ENCODE measurements at places on chromosomes 2 and 18.

DNA sequence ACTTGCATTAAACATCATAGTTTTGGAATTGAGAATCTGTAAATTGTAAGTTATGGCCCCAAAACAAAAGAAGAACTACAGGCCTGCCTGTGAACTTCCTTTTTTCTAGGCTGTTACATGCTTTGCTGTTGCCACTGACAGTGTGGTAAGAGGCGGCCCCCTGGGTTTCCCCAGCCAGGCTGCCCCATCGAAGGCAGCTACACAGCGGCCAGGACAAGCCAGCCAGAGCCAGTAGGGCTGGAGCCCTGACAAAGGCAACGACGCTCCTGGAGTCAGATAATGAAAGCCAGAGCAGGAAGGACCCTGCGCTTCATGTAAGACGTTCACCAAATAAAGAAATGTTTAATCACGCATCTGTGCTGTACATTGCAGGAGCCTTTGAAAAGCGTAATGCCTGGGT, 55.0 kb downstream of the ANKRD44 start:
- peak; percentile 71 for DNase-seq

GRCh38 chr2:71930049-71930681, 217.5 kb downstream of the CYP26B1 start:
- no peak for DNase-seq

DNA sequence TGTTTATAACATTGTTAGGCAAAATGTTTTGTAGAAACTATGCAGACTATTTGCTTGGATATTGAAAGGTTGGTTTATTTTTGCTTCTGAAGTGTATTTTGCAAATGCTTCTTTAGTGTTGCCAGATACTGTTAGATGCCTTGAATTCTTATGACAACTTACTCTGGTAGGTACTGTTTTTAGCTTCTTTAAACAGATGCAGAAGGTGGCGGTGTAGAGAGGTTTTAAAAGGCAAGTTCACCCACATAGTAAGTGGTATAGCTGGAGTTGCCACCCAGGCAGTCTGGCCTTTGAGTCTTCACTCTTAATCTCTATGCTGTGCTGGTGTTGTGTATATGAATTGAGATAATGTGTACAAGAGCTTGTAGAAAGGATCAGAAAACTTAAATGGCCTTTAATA, 3.6 kb downstream of the PCYOX1 start:
- DNase-seq: no peak

DNA sequence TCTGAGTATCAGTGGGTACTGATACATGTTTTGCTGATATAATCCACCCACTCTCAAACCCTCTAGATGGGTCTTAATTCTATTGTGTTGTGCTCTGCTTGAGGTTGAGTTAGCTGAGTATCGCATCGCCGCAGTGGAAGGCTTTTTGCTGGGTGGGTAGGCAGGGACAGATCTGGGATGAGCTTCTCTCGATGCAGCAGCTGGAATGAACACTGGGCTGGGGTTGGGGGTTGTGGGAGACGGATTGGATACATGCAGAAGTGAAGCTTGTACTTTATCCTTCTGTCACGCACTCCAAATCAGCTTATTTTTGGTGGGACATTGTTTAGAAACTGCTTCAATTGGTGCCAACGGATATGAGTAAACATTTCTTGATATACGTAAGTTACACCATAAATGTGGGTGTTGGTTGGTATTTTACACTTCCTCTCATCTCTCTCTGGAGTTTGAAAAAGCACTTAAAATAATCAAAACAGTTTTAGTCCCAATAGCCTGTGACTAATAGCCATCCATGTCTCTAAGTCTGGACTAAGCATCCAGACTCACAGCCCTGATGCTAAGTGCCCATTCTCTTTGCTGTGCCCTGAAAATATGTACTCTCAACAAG, 107.1 kb downstream of the POLE4 start:
- DNase-seq: no peak

- no peak for DNase-seq
These were observed 1.1 kb downstream of the SULT1C4 start for GRCh38 chr2:108378851-108379250.

- DNase-seq: no peak
These were observed 86.9 kb downstream of the KCTD1 start for GRCh38 chr18:26461405-26461804.

- DNase-seq: no peak
These were observed 6.3 kb downstream of the EPC2 start for GRCh38 chr2:148650881-148651280.

GRCh38 chr2:10283106-10284062, 19.3 kb upstream of the HPCAL1 start:
- peak; percentile 49 for DNase-seq

DNA sequence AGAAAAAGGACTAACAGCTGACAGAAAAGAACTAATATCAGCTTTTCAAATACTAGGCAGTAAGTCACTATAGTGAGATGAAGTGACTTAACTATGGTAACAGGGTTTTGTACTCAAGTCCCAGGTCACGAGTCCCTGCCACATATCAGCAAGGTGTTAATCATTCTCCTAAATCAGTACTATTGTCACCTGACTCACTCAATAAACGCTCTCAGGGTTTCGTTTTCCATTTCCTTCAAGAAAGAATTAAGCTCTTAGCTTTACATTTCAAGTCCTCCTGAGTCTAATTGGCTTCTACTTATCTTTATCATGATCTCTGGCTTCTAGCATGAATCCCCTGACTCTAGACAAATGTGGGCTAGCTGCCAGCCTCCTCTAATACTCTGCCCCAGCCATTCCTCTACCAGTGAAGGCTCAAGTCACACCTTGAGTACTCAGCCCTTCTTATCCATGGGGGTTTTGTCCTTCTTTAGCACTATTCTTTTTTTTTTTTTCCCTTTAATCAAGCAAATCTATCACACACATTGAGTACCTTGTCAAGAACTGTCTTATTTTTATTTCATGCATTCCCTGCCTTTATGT, 20.0 kb downstream of the BUB1 start:
- DNase-seq: no peak

DNA sequence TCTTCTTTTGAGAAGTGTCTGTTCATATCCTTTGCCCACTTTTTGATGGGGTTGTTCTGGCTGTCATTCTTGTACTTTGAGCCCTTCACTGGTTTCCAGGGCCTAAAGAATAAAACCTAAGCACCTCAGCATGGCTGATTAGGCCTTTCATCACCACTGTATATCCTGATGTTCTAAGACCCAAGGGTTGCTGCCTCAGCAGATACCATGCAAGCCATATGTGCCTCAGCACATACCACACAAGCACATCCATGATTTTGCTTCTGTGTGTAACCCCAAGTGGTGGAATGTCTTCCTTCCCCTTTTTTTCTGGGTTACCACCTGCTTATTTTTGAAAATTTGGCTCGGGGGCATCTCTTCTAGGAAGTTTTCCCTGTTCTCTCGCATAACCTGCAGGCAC, 11.4 kb downstream of the RBKS start:
- no peak for DNase-seq

- no peak for DNase-seq
These were observed 93.5 kb downstream of the SLC4A3 start for GRCh38 chr2:219720956-219721355.

DNA sequence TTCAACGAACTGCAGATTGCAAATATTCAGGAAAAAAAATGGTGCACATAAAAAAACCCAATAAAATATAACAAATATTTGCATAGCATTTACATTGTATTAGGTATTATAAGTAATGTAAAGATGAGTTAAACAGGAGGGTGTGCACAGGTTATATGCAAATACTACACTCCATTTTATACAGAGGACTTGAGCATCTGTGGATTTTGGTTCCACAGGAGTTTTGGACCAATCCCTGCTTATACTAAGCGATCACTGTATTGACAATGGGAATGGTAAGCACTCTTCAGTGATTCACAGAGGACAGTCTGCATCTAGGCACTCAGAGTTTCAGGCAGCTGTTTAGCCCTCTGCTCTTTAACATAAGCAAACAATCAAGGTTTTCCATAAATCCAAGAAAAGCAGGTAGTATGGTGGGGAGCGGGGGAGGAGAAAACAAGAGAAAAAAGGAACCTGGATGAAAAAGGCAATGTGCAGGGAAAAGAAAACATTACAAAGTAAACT, 206.0 kb upstream of the PARD3B start:
- no peak for DNase-seq

- peak; percentile 42 for DNase-seq
These were observed 204.8 kb downstream of the TFCP2L1 start for GRCh38 chr2:121080013-121080772.

DNA sequence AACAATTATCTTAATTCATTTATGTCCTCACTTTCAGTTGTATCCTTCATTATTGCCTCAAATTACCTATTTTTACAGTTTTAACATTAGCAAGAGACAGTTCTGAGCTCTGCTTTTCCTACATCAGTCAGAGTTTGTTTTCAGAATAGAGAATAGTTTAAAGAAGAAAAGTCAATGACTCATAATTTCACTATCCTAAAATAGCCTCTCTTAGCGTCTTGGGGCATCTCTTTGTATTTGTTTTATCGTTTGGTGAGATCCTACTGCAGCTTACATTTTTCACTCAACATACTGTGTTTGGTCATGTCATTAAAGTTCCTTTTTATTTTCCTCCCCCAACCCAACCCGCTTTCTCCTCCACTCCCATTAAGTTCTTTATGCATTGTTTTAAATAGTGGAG, 3.8 kb downstream of the SEC11C start:
- no peak for DNase-seq

- no peak for DNase-seq
These were observed 52.7 kb downstream of the SEMA4F start for GRCh38 chr2:74706741-74707140.

DNA sequence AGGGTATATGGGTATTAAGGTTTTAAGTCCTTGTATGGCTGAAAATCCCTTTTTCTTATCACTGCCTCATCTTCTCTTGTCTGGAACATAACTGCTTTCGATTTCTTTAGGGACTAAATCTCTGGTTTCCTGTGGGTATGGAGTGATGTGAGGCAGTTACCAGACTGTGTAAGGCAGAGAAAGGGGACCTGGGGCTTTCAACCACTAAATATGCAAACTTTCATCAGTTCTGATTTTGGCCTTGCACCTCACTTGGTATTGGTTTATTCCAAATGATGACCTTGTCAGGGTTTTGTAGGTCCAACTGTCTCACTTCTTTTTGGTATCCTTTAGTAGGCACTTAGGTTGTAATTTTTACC, 9.3 kb downstream of the MAP4K4 start:
- DNase-seq: no peak

GRCh38 chr2:59706729-59707128, 846.7 kb downstream of the BCL11A start:
- no peak for DNase-seq

- no peak for DNase-seq
These were observed 22.2 kb downstream of the ATAD2B start for GRCh38 chr2:23904692-23905091.

DNA sequence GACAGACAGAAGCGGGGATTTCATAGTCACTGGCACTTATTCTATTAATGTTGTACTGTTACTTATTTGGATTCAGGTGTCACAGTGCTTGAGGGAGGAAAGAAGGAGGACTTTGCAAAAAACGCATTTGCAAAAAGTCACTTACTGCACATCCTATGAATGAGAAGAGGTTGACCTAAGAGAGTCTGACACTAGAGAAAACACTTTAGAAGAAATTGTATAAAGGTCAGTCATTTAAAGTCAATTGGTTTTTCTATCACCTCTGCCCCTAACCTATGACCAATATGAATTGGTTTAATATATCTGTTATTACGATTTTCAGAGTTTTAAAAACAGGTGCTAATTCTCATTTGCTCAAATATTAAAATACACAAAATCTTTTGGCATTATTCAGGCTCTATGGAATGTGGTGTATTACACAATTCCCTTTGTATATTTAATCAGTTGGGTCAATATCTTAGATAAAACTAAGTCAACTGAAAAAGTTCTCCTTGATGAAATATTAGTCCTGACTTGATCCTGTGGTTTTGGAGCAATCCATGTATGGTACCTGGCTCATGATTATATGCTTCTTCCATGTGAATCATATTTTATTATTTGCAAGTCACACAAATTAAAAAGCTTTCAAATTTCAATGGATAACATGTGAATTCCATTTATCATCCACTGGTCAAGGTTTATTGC, 157.4 kb downstream of the CDH2 start:
- DNase-seq: no peak

DNA sequence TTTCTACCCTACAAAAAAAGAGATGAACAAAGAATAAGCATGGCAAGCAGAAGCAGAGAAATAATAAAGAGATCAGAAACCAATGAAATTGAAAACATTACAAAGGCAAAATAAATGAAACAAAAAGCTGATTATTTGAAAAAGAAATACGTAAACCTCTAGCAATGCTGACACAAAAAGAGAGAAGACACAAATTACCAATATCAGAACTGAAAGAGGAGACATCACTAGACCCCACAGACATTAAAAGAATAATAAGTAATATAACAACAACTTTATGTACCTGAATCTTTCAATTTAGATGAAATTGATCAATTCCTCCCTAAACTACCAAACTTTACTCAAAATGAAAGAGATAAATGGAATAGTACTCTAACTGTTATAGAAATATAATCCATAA, 75.9 kb downstream of the TMEM163 start:
- DNase-seq: no peak

GRCh38 chr18:42536442-42536841, 579.0 kb downstream of the RIT2 start:
- no peak for DNase-seq

- DNase-seq: no peak
These were observed 18.0 kb downstream of the RMC1 start for GRCh38 chr18:23521271-23521670.

GRCh38 chr18:48640566-48641270, 101.9 kb downstream of the CTIF start:
- no peak for DNase-seq

- no peak for DNase-seq
These were observed 12.3 kb upstream of the SPP2 start for GRCh38 chr2:234038076-234038802.

GRCh38 chr2:68027959-68028358, 34.8 kb downstream of the C1D start:
- DNase-seq: no peak

Measured in globus pallidus (tissue), 1 donor.